ENCODE measurements at places on chromosomes 6 and 20.

- no peak for DNase-seq
Observed at GRCh38 chr6:9360881-9361280, 925.5 kb upstream of the SLC35B3 start.

GRCh38 chr20:10854976-10855375 is 181.2 kb upstream of the JAG1 start:
- DNase-seq, result no peak

DNA sequence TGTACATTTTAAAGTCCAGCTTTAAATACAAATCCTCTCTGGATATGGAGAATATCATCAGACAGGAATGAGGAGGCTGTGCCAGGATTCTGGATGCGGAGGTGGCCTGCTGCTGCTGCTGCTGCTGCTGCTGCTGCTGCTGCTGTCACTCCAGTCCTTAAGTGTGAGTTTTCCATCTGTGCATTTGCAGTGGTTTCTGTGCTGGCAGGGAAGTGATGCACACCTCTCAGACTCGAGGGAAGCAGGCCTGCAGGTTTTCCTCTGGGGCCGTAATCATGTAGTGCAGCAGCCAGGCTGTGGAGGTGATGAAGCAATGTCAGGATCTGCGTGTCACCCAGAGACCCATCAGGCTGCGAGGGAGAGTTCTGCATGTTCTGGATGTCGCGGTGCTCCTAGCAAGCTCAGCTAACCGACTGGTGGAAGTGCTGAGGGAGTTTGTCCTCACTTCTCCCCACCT is 32.0 kb downstream of the CFAP61 start:
- DNase-seq, result peak; percentile 93

GRCh38 chr6:16711546-16712254 is 49.6 kb downstream of the ATXN1 start:
- DNase-seq, result no peak

DNA sequence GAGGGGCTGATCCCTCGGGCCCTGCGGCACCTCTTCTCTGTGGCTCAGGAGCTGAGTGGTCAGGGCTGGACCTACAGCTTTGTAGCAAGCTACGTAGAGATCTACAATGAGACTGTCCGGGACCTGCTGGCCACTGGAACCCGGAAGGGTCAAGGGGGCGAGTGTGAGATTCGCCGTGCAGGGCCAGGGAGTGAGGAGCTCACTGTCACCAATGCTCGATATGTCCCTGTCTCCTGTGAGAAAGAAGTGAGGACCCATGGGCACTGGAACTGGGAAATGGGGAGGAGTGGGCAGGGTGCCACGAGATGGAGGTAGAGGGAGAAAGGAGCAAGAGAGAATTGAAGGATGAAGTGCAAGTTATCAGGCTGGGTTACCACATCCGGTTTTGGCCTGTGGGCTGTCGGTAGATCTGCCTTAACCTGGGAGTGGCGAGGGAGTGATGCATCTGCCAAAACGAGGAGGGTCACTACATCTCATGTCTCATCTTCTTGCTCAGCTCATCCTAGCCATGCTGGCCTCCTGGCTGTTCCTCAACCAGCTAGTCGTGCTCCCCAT is 5.4 kb upstream of the PHF1 start:
- DNase-seq, result no peak

- no peak for DNase-seq
Observed at GRCh38 chr6:3619800-3620199, 131.7 kb downstream of the PXDC1 start.

DNA sequence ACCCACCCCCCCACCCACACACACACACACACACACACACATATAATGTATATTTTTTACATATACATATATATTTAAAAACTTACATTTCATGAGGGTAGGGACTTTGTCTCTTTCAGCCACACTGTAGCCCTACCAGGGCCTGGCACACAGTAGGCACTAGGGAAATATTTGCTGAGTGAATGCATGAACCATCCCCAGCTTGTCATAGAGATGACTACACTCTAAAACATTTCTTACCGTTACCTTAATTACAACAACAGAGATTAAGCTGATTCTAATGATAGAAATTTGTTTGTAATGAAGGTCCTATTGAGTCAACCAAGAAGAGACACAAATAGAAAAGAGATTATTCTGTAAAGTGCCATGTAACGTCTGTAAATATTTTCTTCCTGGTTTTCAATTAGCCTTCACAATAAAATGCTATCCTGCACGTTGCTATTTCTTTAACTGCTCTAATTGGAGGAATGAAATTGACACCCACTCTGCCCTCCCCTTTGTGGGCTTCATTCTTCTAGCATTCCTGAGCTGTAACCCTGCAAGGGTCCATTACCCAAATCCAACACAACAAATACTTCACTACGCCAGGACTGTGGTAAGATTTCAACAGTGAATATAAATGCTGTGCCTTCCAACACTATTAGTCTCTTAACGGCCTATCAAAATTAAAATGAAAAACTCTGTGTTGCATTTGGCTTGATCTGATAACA is 30.8 kb downstream of the SIM1 start:
- no peak for DNase-seq

- no peak for DNase-seq
Observed at GRCh38 chr6:96963403-96963802, 38.9 kb downstream of the KLHL32 start.

DNA sequence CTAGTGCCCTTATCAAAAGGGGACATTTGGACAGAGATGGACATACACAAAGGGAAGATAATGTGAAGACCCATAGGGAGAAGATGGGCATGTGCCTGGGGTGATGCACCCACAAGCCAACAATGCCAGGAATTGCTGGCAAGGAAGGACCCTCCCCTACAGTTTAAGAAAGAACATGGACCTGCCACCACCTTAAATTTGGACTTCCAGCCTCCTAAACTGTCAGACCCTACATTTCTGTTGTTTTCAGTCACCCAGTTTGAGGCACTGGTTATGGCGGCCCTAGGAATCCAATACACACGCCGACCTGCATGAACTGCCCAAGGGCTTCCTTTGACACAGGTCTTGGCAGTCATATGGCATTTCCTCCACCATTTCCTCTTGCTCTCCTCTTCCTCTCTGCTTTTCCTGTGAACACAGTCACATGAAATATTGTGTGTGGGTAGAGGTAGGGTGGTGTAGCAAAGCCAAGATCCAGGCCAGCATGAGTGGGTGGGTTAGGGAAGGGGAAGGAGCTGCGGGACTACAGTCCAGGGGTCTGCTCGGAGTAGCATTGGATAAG is 115.6 kb downstream of the ZDHHC14 start:
- DNase-seq, result no peak

DNA sequence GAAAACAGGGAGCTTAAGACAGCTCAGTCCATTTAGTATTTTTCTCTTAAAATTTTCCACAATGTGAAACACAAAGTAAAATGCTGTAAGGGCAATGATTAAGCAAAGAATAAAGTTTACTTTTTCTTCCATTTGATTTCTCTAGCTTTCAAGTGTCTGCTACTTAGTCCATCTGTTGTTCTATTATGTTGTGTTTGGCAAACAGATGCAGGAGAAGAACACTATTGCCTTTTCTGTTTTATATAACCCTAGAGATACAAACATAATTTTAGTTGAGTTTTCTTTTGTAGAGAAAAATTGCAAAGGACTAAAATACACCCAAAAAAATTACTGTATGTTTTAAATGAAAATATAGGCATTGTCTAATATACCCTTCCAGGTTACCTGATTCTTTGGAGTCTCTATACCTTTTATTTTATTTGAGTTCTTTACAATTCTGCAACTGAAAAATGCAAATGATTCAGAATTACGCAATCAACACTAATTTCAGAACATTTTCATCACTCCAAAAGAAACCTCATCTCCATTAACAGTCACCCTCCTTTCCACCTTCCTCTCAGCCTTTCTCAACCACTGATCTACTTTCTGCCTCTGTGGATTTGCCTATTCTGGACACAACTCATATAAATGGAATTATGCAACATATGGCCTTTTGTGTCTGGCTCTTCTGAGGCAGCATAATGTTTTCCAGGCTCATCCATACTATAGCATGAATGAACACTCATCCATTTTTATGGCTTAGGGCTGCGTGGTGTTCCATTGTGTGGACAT is 96.9 kb downstream of the MKKS start:
- peak; percentile 66 for DNase-seq

DNA sequence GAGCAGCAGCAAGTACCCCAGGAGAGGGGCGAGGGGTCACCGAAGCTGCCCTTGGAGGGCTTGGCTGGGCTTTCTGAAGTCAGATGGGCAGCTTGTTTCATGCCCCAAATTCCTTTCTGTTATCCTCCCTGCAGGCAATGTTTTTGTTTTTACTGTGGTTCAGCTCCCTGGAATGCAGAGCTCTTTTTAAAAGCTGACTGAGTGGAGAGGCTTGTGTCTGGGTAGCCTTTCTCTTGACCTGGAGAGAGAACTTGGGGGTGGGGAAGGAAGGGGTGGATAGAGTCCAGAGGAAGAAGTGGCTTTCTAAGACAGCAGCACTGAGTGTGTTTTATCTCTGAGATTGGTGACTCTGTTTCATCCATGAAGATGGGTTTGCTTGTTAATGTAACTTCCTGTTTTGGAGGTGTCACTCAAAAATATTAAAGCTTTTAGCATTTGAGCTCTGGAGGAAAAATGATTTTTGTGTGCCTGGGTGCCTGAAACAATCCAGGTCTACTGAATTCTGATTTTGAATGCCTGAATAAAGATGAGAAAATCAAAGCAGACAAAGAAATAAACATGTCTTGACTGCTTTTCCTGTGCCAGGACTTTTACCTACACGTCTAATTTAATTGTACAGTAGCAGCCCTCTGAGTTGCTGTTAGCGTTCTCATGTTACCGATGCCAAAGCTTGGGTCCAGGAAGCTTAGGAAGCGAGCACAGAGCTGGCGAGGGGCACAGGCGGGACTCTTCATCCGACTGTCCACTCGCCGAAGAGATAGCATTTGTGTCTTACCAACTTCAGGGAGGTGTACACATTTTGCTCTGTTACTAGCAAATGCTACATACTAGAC is 78.2 kb upstream of the EEF1E1 start:
- no peak for DNase-seq
